Esophagus squamous epithelium (tissue), 5 donors: ENCODE measurements at places on chromosomes 1 and 21.

- no peak for DNase-seq
Measured at GRCh38 chr21:31364253-31364945, 20.3 kb upstream of the TIAM1 start.

- no peak for DNase-seq
Measured at GRCh38 chr1:247386687-247387086, 29.3 kb upstream of the NLRP3 start.

- DNase-seq: peak; percentile 60
Measured at GRCh38 chr1:155856975-155857930, at the start of gene GON4L. TSS of gene GON4L (minus strand) at chr1:155857214. CDS start at chr1:155853780, 3,434 bp downstream.

DNA sequence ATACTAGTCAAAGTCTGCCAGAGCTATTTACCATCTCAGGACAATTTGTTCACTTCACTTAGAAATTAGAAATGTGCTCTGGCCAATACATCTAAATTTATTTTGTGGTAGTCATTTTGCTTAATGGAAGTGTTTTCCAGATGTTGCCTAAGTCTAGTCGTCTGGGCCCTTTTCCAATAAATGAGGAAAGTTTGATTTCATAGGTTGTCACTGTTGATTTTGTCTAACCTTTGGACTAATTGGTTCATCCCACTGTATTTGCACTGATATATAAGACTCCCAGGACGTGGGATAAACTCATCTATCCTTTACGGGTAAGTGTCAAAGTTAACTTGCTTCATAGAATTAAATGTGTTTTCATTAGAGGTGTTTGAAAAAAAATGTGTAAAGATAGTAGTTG, 79.1 kb downstream of the TPR start:
- DNase-seq: no peak

DNA sequence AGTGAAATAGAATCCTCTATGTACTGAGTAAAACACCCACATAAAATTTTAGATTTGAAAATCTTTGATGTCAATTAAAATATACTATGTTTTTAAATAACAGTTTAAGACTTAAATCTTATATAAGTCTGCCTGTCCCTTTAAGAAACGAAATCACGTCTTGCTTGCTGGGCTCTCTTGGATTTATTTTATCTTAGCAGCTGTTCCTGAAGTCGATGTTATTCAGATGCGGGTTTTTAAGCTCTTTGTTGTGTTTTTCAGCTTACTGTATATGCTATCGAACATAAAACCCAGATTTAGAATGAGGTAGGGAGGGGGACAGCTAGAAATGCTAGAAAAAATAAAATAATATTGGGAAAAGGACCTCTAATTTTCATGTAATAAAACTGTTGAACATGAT, 11.1 kb upstream of the SSX2IP start:
- DNase-seq: no peak

GRCh38 chr1:90204023-90204590, 209.2 kb downstream of the ZNF326 start:
- DNase-seq: no peak

DNA sequence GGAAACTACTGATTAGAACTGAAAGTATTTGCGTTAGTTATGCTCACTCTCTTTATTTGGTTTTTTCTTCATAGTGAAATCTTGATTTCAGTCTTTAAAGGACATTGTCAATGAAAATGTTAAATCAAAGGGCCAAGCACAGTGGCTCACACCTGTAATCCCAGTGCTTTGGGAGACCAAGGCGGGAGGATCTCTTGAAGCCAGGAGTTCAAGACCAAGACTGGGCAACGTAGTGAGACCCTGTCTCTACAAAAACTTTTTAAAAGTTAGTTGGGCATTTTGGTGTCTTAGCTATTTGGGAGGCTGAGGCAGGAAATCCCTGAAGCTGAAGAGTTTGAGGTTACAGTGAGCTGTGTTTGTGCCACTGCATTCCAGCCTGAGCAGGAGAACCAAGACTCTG, 13.6 kb downstream of the RLF start:
- no peak for DNase-seq

GRCh38 chr1:62228136-62228882, 33.7 kb downstream of the L1TD1 start:
- no peak for DNase-seq

GRCh38 chr1:248621770-248622169, 13.1 kb downstream of the OR2T11 start:
- DNase-seq: no peak

- DNase-seq: no peak
Measured at GRCh38 chr1:162717548-162718184, 72.8 kb upstream of the HSD17B7 start.

DNA sequence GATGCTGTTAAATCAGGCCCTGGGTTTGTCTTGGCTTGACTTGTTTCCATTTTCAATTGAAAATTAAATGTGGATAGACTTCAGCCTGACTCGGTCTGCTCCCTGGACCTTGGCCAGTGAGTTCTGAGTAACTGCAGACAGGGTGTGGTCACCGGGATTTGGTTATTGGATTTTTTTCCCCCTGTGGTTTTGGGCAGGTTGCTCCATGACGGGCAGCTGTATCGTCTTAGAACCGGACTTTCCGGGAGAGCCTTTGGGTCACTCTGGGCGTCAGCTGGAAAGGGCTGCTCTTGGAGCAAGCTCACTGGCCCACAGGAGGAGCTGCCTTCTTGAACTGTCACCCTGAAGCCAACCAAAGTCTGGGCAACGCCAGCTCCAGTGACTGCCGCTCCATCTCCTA, 75.0 kb downstream of the CLIC6 start:
- no peak for DNase-seq

- no peak for DNase-seq
Measured at GRCh38 chr1:34982820-34983376, 2.2 kb downstream of the TMEM35B start.

GRCh38 chr1:26991310-26992116, 2.0 kb upstream of the TRNP1 start:
- DNase-seq: no peak

DNA sequence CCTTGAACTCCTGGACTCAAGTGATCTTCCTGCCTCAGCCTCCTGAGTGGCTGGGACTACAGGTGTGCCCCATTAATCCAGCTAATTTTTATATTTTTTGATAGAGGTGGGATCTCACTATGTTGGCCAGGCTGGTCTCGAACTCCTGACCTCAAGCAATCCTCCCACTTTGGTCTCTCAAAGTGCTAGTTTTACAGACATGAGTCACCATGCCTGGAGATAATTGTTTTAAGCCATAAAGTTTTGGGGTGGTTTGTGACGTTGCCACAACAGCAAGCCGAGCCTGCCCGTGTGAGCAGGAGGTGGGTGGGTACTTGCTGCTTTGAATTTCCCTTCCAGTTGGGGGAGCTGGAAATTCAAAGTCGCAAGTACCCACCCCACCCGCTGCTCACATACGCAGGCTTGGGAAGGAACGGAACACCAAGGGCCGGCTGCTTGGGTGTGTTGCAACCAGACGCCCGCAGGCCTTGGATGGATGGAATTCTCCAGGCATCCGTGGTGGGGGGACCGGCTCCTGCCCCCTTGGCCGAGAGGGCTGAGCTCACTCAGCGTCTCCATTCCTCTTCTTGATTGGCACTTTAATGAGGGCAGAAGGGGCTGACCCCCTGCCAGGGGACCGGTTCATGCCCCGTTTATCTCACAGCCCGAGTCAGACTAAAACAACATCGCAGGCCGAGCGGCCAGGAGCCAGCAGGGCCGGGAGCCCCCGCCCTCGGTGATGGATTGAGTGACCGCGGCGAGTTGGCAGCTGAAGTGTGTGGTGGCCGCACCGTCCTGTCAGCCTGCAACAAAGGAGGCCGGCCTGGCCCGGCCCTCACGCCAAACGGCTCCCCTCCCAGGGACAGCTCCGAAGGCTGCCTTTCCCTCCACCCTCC, 78.1 kb downstream of the DHRS3 start:
- DNase-seq: no peak

- DNase-seq: no peak
Measured at GRCh38 chr21:44958471-44959191, 18.8 kb downstream of the SLX9 start.

GRCh38 chr1:208933984-208934525, 649.5 kb upstream of the CAMK1G start:
- no peak for DNase-seq

DNA sequence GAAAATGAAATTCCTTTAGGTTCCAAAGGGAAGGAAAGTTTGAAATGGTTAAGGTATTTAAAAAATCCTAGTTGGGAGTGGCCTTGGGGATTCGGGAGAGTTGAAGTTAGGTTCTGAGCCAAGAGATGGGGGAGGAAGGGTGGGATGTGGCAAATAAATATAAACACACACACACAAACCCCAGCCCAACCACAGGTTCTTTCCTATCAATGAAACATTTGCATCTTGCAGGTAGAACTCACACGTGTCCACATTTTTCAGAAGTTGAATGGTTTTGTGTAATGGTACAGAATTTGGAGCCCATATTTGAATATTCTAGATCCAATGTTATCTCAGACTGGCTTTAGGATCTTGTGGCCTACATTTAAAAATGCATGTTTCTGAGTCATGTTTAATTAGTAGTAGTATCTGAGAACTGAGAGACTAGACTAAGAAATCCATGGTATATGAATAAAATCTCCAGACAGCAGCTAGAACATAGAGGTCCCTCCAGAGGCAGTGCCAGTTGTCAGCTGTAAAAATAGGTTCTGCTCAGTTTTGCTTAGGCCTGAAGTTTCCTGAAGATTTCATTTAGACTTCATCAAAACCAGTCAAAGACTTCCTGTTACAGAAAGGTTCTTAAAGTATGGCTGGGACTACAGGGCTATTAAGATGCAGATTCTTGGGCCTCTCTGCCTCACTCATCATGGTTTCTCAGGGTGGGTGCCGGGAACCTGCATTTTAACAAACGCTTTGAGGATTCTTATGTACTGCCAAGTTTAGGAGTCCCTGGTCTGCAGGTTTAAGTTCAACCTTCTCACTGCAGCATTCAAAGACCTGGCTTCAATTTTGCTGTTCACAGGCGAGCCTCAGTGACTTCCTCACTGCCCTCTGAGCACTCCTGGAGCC, 21.3 kb downstream of the RUNX1 start:
- DNase-seq: no peak

GRCh38 chr1:245810181-245810769, 655.5 kb downstream of the KIF26B start:
- no peak for DNase-seq

- no peak for DNase-seq
Measured at GRCh38 chr21:45388011-45388521, 16.9 kb upstream of the COL18A1 start.

DNA sequence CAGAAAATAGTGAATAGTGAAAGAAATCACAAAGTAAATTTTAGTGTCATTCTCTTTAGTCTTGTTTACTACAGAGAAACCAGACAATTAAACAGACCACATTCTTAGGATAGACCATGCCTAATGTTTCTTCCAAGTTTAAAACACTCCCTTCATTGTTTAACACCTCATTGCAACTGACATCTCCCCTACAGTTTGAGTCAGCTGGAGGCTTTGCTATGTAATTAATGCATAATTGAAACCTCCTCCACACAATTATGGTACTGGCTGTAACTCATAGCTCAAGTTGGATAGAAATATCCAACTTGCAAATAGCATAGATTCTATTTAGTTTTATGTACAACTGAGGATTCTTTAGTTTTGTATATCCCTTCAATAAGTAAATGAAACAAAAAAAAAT, 35.2 kb upstream of the B3GALT2 start:
- DNase-seq: no peak
